ENCODE measurements at places on chromosomes 5 and 9.

DNA sequence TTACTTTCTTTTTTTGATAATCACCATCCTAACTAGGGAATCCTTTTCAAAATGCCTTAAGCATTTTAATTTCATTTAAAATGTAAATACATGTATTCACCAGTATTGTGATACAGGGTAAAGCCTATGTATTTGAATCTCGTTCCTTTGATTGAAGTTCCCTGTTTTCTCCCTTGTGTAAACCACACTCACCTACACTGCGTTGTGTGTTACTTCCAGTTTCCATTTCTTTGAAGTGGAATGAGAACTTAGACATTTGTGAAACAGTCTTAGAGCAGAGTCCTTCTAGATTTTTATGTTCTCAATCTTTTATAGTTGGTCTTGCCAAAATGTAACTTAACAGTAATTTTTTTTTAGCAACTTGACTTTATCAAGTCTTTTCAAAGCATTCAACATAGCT is 101.4 kb downstream of the ZNF462 start:
- no peak for DNase-seq

- no peak for DNase-seq
Observed at GRCh38 chr9:34675869-34676268, 13.4 kb upstream of the CCL27 start.

DNA sequence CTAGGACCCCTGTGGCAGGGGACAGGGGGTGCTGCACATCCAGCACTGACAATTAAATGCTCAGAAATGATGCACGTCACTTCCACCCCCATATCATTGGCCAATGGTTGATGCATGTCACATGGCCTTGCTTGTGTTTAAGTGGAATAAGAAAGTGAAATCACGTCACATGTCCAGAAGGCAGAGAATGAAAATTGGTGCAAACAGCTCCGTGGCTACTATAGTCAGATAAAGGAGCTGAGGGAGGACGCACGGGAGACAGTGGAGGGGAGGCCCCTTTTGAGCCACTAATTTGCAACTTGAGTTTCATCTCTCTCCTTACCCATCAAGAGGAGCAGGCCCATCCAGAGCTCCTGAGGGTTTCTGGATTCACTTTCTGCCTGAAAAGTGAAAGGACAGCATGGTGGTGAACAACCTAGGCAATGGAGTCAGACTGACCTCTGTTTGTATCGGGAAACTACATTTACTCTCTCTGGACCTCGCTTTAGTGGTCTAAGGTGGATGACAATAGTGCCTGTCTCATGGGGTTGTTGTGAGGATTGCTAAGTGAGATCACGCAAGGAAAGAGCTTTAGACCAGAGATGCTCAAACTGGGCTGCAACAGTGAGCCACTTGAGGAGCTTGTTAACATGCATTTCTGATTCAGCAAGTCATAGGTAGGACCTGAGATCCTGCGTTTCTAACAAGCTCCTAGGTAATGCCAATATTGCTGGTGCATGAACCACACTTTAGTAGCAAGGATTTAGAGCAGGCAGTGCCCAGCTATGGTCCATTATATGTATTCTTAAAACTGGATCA is 133.9 kb upstream of the ADRA1B start:
- DNase-seq, result no peak

- no peak for DNase-seq
Observed at GRCh38 chr9:106111039-106111730, 416.8 kb downstream of the TMEM38B start.

GRCh38 chr5:119439140-119439631 is 13.1 kb upstream of the HSD17B4 start:
- DNase-seq, result no peak

- peak; percentile 7 for DNase-seq
Observed at GRCh38 chr9:107425101-107426025, 64.2 kb downstream of the KLF4 start.

- no peak for DNase-seq
Observed at GRCh38 chr9:95826183-95826838, 49.2 kb upstream of the ERCC6L2 start.

DNA sequence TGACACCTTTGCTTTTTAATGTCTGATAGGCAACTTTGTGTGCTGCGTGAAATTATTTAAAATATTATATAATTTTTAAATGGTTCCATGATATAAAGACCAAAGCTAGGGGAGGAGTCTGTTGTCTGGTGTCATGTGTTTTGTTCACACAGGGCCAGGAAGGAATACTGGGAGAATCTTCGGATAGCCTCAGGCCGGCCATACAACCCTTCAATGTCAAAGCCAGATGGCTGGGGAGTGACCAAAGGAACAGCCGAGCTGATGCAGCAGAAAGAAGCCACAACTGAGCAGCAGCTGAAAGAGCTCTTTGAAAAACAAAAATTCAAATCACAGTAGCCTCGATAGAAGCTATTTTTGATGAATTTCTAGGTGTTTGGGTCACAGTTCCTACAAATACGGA is 19.2 kb downstream of the BHMT start:
- DNase-seq, result no peak

GRCh38 chr5:42021923-42022322 is 96.8 kb downstream of the FBXO4 start:
- no peak for DNase-seq

DNA sequence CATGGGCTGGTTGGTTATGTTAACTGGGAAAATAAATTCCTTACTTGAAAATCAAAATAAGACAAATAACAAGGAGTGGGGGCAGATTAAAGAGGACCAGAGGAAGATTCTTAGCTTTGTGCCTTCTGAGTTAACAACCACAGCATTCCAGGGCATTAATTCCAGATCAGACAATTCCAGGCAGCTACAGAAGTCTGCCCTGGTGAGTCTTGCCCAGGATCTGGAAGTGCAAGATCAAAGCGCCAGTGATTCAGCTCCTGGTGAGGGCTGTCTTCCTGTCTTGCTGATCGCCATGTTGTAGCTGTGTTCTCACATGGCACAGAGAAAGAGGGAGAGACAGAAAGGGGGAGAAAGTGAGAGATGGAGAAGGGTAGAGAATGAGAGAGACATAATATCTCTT is 65.6 kb downstream of the ANXA2R start:
- no peak for DNase-seq

- DNase-seq, result no peak
Observed at GRCh38 chr9:27395484-27395921, 98.6 kb upstream of the EQTN start.

- no peak for DNase-seq
Observed at GRCh38 chr5:21070858-21071257, 1082.9 kb upstream of the CDH18 start.

DNA sequence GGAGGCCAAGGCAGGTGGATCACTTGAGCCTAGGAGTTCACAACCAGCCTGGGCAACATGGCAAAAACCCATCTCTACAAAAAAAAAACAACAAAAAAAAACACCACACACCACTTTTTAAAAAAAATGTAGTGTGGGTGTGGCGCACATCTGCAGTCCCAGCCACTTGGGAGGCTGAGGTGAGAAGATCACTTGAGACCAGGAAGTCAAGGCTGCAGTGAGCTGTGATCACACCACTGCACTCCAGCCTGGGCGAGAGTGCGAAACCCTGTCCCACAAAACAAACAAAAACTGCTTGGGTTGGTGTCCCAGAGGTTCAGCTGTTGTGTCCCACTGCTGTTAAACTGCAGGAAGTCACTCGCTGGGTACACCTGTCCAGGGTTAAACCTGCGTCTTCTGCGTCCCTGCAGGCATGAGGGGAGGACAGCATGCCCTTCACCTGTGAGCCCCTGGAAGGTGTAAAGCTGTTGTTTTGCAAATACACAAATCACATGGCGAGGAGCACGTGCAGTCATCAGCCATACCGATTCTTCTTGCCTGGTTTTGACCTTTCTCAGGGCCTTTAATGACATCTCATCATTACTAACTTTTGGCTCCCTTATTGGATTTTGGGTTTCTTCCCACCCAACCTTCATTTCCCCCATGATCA is 29.3 kb upstream of the CLPTM1L start:
- DNase-seq, result no peak

- no peak for DNase-seq
Observed at GRCh38 chr5:10556289-10556807, 7.5 kb upstream of the ANKRD33B start.

- DNase-seq, result no peak
Observed at GRCh38 chr5:166433679-166434078, 1857.8 kb upstream of the WWC1 start.

DNA sequence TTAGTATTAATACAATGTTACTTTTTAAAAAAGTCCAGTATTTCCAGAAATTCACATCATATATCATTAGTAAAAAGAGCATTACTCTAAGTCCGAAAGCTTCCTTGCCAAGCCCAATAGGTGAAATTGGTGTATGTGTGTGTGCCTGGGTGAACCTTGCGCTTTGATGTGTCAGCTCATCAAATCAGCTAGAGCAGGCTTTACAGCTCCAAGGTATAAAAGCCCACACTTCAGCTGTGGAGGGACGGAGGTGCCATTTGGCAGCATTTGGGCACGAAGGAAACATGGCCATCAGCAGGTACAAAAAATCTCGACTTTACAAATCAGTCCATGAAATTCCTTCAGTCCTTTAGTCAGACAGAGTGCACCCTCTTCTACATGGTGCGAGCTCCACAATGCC is 76.5 kb upstream of the IL7R start:
- DNase-seq, result no peak

DNA sequence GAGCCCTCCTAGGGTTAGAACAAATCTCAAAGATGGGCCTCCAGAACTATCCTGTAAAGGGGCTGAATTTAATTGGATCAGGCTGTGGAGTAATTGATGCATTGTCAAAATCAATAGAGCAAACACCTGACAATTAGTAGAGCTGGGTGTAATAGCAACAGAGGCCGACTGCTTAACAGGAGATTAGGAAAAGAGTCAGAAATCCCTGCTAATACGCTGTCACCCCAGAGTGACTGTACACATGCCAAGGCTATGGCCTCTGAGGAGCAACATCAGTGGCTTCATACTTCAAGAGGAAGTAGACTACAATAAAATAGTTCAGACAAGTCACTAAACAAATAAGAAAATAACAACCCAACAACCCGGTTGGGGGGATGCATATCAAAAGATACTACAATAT is 18.7 kb upstream of the GRPEL2 start:
- DNase-seq, result no peak

DNA sequence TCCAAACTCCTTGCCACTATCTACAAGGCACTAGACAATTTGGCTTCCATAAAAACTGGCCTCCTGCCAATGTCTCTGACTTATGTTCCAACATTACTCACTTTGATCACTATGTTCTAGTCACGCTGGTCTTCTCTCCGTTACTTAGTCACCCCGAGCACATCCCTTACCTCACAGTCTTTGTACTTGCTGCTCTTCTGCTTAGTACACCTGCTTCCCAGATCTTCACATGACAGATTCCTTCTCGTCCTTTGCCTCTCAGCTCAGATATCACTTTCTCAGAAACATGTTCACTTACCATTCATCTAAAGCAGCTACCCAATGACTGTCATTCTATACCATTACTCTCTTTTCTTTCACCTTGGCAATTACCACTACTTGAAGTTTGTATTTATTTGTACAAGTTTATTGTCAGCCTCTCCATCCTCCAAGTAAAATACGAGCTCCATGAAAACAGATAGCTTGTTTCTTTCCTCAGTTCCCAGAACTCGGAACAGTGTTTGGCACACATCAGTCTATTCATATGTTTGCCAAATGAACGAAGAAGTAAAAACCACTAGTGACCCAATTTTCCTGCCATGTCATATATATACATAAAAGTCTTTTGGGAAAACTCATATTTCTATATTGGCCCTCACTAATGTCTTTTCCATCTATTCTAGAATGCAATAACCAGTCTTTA is 5.9 kb upstream of the SLC22A5 start:
- DNase-seq, result peak; percentile 39

DNA sequence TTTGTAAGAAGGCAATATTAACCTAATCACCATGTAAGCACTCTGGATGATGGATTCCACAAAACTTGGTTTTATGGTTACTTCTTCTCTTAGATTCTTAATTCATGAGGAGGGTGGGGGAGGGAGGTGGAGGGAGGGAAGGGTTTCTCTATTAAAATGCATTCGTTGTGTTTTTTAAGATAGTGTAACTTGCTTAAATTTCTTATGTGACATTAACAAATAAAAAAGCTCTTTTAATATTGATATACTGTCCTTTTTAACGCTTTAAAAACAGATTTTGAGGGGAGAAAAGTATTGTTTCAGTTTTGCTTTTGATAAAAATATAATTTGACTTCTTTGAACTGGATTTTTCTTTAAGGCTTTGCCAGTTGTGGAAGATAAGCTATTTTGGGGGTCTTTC is 59.8 kb downstream of the LMNB1 start:
- no peak for DNase-seq

DNA sequence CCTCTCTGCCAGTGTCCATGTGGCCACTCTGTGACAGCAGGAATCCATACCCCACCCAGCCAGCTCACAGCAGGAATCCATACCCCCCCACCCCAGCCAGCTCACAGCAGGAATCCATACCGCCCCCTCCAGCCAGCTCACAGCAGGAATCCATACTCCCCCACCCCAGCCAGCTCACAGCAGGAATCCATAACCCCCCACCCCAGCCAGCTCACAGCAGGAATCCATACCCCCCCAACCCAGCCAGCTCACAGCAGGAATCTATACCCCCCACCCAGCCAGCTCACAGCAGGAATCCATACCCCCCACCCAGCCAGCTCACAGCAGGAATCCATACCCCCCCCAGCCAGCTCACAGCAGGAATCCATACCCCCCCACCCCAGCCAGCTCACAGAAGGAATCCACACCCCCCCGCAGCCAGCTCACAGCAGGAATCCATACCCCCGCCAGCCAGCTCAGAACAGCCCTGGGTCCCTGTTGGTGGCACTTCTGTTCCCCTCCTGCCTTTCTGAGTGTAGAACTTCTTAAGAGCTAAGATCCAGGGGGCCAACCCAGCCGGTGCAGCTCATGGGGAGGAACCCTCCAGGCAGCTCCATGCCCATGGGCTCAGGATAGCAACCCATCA is 8.4 kb upstream of the RXRA start:
- no peak for DNase-seq

DNA sequence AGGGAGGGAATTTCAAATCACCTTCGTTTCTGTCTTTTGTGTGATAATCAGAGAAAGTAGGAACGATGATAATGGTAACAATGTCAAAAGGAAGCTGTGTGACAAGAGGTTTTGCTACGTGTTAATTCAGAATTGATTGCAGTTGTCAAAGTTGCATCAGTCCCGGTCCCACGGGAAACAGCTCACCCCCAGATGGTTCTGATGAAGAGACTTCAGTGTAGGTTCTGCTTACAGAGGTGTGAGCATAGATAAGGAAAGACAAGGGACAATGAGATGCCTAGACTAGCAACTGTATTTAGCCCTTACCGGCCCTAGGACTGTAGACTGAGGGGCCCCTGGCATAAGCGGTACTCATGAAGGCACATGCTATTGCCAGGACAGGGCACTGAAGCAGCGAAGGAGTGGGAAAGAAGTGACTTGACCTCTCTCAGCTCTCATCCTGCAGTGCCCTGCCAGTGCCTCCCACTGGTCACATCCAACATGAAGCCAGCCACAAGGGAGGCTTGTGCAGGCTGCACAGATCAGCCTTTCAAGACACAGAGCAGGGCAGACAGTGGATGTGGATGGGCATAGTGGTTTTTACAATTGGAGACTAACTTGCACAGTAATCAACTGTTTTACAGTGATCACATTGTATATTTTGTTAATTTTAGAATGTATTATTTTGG is 21.1 kb downstream of the PDE8B start:
- DNase-seq, result no peak
